Activated CD4-positive, alpha-beta T cell treated with anti-CD3 and anti-CD28 coated beads for 1 hour (primary cell): ENCODE measurements at places on chromosomes 2 and 18.

DNA sequence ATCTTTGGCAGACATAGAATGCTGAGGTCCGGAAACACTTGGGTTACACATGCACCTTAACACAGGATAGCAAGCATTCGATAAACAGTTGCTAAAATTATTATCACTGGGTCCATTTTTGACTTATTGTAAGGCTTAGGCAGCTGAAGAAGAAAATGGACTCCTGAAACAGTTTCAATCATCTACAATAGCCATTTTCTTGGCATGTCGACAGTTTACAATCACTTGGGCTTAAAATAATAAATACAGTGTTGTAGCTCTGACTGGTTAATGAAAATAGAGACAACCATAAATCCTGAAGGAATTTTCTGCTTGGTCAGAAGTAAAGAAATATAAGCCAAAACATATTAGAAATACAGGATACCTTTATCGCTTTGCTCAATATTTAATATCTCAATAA lies 169.2 kb downstream of the XIRP2 start:
- DNase-seq, result no peak

DNA sequence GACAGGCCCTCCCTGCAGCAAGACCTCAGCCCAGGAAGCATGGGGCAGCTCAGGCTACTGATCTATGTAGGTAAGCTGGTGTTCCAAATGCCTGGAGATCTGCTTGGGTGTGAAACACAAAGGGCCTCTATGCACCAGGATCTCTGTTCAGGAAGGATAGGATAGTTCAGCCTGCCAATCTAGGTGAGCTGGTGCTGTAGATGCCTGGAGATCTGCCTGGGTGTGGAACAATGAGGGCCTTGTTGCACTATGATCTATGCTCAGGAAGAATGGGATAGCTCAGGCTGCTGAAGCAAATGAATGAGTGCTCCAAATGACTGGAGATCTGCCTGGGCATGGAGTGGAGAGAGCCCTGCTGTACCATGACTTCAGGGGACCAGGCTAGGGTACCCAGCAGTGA lies 48.9 kb upstream of the MYL1 start:
- DNase-seq, result no peak

GRCh38 chr2:186593523-186593922 lies 3.7 kb downstream of the ITGAV start:
- DNase-seq, result no peak

DNA sequence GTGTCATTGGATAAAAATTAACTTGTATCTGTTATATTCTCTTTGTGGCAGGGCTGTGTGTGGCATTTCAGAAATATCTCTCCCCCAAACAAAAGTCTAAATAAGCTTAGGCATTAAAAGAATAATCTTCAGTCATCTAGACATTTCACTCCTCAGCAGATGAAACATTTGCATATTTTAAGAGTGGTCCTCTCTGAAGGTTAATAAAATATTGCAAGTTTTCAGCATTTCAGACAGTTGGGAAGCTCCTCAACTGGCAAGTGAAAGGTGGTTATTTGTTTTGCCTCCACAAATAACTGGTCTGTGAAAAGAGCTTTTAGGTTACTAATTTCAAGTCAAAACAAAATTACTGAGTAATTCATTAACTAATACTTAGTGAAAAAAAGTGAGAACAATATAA lies 462.6 kb downstream of the EPHA4 start:
- no peak for DNase-seq

DNA sequence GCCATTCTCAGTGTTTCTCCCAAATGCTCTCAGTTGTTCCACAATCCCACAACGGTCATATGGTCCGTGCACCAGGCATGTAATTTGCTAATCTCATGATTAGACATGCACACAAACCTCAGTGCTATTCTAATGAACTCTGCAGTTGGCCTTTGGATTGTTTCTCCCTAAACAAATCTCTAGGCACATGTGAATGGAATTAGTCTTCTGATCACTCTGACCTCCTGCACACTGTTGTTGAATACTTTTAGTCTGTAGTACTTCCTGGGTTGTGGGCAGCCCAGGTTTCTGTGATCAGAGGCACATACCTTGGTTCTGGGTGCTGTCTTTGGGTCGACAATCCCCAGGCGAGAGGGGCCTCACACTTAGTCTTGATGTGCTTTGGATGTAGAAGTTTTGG lies 498.7 kb upstream of the SPRED2 start:
- DNase-seq, result no peak

DNA sequence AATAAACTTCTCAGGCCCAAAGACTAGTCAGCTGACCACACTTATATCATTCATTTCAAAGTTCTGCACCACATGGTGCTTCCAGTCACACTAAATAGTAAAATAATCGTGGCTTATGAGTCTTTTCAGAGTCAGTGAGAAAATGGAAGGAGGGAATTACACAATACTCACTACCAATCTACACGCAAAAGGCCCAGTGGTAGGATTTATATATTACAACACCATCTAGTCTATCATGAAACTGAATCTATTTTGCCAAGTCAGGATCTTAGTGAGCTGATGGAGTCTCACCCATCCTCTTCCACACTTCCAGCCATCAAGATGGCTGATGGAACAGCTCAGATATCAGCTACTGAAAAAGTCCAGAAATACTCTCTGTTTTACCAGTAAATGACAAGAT lies 21.9 kb downstream of the INO80D start:
- no peak for DNase-seq

DNA sequence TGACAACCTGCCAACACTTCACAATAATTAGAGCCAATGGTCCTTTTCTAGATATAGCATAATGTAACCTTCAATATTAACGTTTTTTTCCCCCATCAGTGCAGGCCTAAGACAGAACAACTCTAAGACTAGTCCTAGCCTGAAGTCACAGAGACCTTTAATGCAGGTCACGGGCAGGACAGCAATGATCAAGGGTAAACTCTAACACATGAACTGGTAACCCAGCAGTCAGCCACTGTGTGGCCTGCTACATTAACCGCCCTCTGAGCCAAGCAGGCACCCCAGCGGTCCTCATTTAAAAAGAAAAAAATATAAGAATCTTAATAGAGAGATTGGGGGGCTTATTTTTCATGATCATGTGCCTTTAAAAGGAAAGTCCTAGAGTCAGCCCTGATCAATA lies 290.6 kb downstream of the AFF3 start:
- no peak for DNase-seq

DNA sequence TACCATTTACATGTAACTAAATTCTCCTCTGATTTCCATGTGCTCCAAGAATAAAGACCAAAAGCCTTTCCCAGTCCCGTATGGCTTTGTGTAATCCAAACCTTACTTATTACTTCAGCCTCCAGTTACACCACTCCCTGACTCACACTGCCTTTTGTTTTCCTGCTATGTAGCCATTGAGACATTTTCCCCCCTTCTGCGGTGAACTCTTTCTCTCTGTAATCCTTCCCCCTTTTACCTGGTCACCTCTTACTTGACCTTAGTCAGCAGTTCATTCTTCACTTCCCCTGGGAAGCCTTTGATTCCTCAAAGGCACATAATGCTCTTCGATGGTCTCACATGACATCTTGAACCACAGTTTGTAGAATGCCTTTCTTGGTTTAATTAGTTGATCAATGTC lies 256.0 kb upstream of the FANCL start:
- DNase-seq, result no peak

- DNase-seq, result no peak
Measured at GRCh38 chr18:39389800-39390379, 1824.3 kb upstream of the CELF4 start.

GRCh38 chr2:99743146-99743545 lies 253.3 kb upstream of the REV1 start:
- DNase-seq, result no peak

DNA sequence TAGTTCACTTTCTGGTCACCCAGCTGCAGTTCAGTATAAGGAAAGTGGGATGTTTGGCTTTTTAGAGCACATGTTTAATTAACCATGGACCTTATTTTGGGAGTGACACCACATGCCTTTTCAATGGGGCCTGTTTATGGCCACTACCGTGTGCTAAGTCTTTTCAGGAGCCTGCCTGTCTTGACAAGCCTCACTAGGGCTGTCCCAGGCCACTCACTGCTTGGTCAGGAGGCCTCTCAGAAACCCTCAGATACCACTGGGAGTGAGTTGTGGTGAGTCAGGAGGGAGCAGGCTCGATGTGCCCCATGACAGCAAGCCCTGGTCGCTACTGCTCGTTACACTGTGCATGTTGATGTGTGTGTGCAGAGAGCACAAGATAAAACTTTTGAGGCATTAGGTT lies 123.0 kb downstream of the MAP4K4 start:
- DNase-seq, result no peak

DNA sequence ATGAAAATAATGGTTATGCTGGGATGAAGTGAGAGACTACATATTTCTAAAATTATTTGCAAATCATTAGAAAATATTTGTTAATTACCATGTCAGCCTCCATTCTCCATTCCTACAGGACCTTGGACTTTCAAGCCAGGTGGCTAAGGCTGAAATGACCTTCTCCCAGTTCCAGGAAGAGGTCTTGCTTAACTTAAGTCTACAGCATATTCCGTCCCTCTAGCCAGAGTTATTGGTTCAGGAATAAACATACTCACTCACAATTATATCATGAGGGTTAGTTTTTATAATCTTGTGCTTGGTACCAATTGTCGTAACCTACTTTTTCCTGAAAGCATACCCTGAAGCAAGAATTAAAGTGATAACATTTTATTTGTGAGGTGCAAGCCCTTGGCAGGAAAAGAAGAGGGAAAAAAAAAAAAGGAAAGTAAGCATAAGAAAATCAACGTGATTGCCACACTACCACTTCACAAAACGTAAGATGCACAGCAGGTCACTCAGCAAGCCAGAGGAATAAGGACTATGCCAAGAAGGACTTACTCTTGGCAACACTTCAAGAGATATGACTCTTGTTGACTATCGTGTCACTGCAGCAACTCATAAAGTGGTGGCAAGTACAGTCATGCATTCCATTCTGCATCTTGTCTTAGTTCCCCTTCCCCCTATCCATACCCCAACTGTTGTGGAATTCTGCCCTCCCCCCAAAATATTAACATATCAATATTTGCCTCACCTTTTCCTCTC lies 479.1 kb downstream of the MBD2 start:
- no peak for DNase-seq

DNA sequence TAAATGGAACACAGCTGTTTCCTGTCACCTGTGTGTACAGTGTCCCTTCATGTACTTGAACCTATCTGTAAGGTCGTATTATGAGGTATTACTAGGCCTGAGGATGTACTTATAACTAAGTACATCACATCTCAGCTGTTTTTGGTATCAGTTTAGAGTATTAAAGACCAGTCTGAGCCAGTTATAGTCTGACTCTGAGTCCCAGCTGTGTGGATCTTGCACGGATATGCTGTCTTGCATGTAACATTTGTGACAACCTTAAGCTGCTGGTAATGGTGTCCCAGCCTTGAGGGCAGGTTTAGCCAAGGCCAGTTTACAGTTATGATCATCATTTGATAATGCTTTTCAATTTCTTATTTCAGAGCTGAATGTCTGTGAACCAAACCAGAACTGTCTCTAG lies 496.3 kb downstream of the SLC4A3 start:
- no peak for DNase-seq

DNA sequence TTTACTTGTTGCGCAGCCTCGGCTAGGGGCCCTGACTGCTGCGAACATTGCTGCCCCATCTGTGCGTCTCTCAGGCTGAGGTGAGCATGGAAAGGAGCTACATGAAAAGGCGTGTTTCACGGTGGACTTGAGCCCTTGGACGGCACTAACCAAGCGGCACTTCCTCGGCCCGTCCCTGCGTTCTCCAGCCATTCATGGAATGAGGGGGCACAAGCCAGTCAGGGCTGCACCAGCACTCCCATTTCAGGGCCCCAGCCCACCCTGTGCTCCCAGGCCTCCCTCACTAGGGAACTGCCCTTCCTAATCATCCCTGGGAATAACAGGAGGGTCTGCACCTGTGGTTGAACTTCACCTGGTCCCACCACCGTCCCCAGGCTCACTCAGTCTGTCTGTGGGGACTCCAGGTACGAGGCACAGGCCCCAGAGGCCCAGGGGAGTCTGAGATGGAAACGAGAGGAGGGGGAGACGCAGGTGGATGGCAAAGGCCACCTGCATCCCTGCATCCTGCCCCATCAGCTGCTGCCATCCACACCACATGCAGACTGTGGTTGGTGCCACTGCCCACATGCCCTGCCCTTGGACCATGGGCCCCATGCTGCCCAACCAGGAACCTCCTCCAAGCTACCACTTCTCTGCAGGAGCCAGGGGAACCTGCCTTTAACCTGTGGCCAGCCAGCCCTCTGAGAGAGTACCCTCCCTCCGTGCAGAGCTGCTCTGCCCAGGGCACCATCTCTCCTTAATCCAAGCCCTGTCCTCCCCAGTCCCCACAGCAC lies 99.7 kb downstream of the EIPR1 start:
- DNase-seq, result no peak

DNA sequence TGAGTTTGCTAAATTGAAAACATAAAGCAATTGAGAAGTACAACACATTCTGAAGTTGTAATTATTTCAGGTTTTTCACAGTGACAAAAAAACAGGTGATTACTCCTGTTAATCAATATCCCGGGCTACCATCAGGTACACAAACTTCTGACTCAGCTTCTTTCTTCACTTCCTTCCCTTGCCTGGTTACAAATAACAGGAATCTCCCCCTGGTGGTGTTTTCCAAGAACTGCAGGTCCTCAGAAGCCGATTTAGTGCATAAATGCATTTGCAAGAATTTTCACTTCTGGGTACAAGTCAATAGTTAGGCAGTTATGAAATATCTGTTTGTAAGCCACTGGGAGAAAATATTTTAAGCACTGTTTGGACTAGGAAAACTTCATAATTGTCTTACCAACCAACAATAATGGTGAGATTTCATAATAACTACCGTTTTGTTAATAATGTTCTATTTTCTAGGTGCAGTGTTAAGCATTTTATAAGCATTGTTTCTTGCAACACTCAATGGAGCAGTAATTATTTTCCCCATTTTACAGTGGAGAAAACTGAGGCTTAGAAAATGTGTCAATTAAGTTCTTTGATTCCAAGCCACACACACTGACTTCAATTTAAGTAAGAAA lies 12.4 kb upstream of the GMCL1 start:
- DNase-seq, result peak; percentile 43

DNA sequence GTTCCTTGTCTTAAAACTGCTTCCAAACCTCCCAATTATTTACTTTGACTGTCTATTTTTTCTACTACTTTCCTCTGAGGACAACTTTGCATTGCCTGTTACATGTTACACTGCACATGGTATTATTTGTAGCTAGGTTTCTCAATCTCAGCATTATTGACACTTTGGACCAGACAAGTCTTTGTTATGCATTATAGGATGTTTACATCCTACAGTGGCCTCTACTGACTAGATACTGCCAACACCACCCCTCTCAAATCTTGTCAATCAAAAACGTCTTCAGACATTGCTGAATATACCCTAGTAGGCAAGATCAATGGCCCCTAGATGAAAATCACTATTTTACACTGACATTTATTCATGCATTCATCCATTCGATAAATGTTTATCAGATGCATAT lies 129.6 kb upstream of the DNAJC10 start:
- DNase-seq, result no peak

DNA sequence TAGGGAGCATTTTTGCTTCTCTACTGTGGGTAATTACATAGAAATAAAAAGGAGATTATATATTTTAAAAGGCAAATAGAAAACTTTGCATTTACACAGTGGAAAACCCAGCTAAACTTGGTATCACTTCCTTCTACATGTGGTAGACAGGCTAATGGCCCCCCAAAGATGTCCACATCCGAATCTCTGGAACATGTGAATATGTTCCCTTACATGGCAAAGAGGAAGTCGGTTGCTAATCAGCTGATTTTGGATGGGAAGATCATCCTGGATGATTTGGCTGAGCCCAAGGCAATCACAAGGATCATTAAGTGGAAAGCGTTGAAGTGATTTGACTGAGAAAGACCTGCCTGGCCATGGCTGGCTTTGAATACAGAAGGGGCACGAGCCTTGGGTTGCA lies 26.2 kb downstream of the CREG2 start:
- DNase-seq, result no peak
